ENCODE measurements at places on chromosomes 2 and 18. TPM values are rescaled to one million over a fixed set of nuclear protein-coding genes. Genes with fewer than 3 reads are reported as not detected.

Gene AGBL5
- total RNA-seq = 17.3 TPM

DNA sequence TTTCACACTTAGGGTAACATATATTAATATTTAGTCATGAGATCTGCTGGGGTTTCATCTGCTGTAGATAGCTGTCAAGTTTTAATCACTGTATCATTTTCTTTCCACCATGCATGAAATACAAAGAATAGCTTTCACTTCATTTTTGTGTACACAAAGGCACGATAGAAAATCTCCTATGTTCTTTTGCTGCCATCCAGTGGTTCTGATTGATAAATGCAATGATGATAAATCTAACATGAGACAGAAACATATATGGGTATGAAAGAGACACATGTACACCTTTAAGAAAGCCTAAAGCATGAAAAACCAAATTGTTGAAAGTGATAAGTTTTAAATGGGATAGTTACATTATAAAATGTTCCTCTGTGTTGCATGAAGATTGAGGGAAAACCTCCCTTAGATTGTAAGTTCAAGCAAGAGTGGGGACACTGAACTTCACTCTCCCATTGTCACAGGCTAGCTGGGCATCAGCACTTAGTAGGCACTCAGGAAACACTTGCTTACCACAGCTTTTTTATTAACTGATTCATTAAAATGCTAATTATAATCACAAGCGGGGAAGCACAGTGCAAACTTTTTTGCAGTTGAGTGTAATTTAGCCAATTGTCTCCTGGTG is 31.2 kb downstream of the C1D start:
- DNase-seq = no peak

- DNase-seq = no peak
Observed at GRCh38 chr2:200797242-200797770, 14.4 kb upstream of the BZW1 start.

GRCh38 chr2:5978131-5978751 is 286.1 kb downstream of the SOX11 start:
- no peak for DNase-seq

Gene UGT1A6
- not detected for total RNA-seq

Gene TXNDC2
- total RNA-seq = not detected

Gene PSMA8
- total RNA-seq = not detected

Gene THSD7B
- total RNA-seq = 182 TPM

DNA sequence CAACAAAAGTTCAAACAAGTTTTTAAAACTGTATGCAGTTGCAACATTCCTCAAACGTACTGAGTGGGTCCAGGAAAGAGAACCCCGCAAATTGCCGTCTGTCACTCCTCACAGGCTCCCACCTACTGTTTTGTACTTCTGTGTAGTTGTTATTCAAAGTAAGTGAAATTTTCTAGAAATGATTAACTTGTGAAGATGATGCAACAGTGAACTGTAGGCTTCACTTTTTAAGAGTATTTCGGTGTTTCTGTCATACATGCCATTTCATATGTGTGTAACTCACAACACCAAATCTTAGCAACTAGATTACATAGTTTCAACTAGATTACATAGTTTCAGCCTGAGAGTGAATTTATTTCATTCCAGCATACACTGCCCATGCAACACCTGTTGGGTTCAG is 226.0 kb upstream of the TANK start:
- DNase-seq = no peak

Gene CHN1
- total RNA-seq = 212 TPM

- no peak for DNase-seq
Observed at GRCh38 chr2:85953476-85953875, 64.7 kb upstream of the ST3GAL5 start.

Gene SERPINB2
- total RNA-seq = not detected

DNA sequence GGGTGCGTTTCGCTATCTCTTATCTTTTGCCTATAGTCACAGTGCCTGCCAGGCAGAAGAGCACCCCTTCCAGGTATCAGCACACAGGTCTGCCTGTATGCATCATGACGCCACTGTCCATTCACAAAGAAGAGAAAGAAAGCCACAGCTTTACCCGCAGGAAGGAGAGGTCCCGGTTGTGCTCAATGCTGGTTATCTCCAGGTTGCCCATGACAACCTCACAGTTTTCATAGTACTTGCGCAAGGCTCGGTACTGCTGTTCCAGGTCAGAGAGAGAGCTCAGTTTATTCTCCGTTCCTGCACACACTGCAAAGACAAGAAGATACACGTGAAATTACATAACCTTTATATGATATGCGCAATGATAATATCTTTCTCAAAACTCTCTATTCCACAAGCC is 414.0 kb downstream of the ERBB4 start:
- DNase-seq = no peak

DNA sequence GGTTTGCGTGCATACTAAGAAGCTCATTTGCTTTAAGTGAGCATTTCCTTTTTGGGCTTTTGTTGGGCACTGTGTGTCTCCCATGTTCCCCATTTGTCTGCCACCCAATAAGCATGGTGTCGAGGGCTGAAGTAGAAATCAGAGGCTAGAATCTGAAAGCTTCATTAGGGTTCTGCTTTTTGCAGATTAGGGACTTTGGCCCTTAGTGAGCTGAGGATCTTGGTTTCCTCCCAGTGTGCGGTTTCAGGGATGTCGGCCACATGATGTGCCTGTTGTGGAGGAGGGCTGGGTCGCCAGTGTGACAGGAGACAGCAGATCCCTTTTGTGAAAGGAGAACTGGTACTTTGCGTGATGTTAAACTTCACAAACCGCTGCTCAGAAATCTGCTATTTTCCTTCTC is 41.1 kb downstream of the PLEKHB2 start:
- no peak for DNase-seq

DNA sequence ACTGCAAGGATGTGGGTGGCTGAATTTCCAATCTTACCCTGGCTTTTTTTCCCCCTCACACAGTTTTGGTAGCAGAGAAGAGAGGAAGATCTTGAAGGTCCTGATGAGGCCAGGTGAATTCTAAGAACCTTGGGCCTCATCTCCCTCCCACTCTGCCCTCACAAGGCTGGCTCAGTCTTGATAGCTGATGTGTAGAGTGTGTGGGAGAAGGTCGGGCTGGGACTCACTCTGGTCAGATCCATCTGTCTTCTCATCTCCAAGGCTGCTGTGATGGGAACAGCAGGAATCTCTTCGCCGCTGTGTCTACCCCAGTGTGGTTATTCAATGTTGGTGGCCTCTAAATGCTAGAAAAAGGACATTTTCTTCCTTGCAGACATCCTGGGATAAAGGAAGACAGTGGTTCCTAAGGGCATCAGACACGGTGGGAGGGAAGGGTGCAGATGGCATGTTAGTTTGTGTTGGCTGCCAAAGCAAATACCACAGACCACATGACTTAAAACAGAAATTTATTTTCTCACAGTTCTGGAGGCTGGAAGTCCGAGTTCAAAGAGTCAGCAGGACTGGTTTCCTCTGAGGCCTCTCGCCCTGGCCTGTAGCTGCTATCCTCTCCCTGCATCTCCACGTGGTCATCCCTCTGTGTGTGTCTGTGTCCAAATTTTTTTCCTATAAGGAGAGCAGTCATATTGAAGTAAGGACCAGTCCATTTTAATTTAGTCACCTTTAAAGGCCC is 37.6 kb upstream of the MGAT4A start:
- DNase-seq = no peak

DNA sequence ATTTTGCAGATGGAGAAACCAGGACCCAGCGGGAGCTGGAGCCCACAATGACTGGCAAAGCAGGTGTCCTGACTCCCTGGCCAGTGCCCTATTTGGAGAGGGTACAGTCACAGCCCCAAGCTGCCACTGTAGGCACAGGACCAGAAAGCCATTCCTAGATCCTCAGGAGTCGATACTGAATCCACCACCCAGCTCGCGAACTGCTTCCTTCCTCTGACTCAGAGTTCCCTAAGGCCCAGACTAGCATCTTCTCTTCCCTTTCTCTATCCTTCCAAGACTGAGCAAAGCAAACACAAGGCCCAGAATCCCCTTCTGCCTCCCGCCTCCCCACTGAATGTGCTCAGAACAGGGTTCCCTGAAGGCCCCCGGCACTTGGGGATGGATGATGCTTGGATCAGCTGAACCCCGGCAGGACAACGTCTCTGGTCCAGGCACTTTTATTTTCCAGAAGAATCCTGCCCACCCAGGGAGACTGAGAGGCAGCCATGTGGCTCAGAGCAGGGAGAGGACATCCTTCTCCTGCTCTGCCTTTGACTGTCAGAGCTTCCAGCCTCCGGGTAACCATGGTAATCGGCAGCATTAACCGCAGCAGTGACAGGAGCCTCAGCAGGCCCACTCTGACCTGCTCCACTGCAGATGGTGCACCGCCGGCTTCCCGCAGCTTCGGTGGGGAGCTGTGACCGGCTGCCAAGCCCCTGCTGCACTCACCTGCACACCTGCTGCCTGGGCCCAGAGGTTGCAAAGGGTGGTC is 34.8 kb upstream of the KLHL29 start:
- peak; percentile 31 for DNase-seq

Gene CAPN13
- total RNA-seq = not detected

Measured in glutamatergic neuron (in vitro differentiated cells).